Amniotic stem cell (primary cell): ENCODE measurements at places on chromosomes 5 and 9.

DNA sequence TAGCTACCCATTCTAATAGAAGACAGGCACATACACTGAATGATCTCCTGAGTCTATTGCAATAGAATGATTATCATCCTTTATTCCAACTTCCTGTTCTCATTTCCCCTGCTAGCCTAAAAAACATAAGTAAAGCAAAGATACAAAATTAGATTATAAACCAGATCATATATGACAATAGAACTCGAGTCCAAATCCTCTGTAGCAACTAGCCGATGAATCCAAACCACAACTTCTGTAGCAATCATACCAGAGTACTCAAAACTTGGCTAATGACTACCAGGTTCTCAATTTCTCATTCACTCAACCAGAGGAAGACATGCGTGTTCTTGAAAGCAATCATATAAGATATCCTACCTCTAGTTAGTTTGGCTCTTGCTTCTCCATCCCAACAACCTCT lies 622.1 kb downstream of the PSAT1 start:
- DNase-seq = no peak

DNA sequence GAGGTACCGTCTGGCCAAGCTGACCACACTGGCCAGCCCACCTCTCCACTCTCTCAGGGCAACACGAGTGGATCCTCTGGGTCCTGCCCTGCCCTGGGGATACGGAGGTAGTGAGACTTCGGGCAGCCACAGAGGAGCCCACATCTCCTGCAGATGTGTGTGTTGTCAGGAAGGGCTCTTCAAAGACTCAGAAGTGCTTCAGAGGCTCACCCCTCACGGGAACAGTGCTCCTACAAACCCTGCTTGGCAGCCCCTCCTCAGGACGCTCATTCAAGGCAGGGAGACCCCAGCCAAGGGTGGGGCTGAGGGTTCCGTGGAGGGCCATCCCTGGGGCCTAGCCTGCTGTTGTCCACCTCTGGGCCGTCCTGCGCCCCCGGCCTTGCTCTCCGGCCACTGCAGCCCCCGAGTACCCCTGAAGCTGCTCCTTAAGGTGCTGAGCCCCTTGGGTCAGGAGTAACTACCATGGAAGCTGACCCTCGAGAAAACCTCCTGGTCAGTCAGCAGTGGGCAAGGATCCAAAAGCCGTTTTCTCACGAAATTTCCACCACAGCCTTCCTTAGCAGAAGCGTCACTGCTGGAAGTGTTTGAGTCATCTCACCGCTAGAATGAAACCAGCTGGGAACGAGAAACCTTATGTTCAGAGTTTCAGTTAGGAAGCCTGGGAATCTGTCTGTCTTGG lies 23.2 kb upstream of the LRRC14B start:
- DNase-seq = peak; percentile 92

DNA sequence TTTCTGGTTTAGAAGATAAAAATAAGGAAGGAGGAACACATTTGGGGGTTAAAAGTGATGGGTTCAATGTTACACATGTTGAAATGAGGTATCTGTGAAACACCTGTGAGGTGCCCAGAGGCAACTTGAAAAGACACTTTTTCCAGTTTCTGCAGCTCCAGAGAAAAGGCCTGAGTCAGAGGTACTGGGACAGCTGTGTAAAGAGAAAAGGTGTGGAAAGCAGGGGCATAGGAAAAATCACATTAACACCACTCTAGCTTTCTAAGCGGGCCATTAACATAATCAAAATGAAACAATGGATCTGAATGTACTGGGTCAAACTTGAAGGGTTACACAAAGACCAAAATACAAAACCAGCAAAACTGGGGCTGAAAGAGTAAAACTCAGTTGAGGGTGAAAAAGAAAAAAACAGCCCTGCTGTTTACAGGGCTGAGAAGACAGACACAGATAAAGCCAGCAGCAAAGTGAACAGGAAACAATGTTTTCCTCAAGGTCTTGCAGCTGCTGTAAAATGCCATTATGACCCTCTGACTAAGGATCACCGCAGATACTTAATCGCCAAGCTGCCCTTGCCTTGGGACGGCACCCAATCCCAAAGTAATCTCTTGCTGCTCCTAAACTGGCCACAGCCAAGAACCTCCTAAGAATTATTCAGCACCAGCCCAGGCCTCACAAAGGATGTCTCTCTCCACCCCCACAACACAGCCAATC lies 104.7 kb downstream of the DROSHA start:
- no peak for DNase-seq

GRCh38 chr5:135566422-135567400 lies 12.1 kb downstream of the CXCL14 start:
- no peak for DNase-seq

- peak; percentile 26 for DNase-seq
Observed at GRCh38 chr5:115544043-115544435, 536 bp downstream of the FEM1C start.

- DNase-seq = no peak
Observed at GRCh38 chr5:169527066-169527465, 56.5 kb upstream of the SPDL1 start.

- DNase-seq = no peak
Observed at GRCh38 chr5:170557314-170557713, 53.5 kb downstream of the KCNIP1 start.

DNA sequence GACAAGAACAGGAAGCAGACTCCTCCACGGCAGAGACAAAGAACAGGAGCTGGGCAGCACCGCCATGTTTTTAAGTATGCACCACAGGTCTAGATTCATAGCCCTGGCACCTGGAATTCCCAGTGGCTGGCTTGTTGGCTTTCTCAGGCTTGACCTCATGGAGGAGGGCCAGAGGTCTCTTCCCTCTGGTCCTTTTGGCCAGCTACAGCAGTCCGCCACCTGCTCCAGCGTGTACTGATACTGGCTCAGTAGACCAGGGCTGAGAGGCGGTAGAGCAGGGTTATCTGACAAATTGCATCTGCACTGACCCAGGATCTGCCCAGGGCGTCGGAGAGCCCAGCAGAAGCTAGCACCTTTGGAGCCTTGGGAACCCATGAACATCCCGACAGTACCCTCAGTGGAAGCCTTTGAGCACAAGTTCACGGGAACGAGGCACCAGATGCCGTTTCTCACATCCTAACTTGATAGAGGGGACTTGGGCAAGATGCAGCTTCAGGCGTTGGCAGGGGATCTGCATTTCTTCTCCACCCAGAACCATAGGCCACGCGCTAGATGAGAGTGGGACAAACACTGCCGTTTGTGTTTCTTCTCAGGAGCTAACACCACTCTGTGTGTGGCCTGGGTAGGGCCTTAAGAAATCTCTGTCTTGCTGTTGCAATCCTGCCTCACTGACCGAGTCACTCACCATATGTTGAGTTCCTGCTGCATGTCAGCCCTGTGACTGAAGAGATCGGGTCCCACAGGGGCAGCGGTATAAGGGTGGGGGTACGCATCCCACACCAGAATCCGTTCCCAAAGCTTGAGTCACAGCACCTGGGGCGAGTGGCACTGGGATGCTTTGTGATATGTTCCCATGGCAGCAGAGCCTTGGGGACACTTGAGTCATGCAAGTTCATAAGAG lies 90.3 kb upstream of the OTULINL start:
- DNase-seq = no peak

DNA sequence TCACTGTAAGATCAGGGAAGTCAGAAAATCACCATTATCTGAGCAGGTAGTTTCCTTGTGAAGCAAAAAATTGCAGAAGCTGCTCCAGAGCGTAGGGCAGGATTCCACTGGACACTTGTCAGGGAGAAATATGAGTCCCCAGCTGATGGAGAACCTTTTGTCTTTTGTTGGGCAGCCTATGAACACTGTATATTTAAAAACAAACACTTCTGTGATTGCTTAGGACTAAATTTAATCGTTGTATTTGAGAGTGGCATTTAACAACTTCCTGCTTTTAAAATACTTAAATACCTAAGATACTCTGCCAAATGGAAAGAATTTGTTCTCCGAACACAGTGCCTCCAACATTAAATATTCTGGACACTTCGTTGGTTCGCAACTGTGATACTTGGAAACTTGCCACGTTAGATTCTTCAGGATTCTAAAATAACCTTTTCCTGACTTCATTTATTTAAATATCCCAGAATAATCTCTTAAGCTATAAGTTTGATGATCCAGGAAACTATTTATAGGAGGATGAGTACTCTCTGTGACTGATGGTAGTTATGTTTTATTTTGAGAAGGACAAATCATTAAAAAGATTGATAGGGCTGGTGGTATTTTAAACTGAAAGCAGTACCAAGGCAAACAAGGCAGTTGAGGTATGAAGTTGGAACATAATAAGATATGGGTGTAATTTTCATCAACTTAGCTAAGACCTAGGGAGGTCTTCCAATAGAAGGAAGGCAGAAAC lies 2.7 kb upstream of the HSPA4 start:
- DNase-seq = peak; percentile 48

DNA sequence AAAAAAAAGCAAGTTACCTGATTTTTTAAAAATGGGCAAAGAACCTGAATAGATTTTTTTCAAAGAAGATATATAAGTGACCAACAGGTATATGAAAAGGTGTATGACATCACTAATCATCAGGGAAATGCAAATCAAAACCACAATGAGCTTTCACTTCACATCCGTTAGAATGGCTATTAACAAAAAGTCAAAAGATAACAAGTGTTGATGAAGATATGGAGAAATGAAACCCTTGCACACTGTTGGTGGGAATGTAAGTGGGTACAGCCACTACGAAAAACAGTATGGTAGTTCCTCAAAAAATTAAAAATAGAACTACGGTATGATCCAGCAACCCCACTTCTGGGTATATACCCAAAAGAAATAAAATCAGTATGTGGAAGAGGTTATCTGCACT lies 134.8 kb downstream of the UGCG start:
- no peak for DNase-seq

DNA sequence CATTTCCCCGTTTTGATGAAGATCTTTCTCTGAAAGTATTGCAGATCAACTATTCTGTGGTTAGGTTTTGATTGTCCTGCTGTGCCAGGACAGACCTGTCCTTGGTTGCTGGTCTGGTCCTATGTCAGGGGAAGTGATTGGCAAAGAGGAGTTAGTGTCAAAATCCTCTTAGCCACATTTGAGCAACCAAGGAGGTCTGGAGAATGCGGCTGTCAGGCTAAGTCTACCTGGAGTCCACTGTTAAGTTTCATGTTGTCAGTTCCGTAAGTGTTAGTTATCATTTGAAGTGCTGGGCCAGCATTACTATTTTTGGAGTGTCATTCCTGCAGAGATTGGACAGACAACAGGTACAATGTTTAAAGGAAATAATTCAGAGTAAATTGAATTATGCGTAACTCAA lies 62.3 kb downstream of the UBE2QL1 start:
- DNase-seq = no peak
